Brain microvascular endothelial cell (primary cell): ENCODE measurements at places on chromosomes 13 and 19.

DNA sequence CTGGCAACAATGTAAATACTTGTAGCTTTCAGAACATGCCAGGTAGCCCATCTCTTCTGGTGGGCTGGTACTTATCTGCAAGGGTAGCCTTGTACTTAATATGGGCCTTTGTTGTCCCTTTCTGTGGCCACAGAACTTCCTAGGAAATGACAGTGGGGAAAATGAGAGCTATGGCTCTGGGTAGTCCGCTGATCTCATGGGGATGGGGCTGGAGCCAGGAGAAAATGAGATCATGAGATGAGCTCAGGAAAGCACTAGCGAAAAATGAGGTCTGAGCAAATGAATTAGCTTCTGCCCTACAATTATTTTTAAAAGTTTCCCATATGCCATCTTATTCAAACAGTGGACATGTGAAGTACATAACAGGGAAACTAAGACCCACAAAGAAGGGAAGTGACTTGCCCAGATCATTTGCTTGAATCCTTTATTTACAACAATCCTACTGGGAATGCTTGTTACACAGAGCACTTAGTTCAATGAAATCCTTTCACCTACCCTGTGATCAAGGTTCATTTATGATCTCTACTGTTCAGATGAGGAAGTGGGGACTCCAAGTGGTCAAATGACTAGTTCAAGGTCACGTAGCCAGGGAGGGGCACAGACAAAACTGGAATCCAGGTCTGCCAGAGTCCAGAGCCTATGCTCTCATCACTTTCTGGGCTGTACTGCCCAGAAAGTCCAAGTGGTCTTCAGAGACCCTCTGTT, 87.1 kb downstream of the PTPRS start:
- DNase-seq, result peak; percentile 9

GRCh38 chr13:74133657-74134201, 475 bp downstream of the KLF12 start:
- DNase-seq, result peak; percentile 94

DNA sequence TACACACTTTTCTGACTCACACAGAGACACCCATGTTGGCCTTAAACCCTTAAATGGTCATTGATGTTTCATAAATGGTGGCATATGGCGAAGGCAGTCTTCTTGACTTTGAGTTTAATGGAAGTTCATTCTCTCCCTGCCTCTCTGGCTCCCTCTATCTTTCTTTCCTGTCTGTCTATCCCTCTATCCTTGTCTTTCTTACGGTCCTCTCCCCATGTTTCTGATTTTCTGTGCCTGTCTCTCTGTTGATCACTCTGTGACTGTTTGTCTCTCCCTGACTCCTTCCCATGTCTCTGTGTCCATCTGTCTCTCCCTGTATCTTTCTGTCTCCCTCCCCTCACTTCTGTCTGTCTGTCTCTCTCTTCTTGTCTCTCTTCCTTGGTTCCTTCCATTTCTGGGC, 43.2 kb upstream of the SHKBP1 start:
- no peak for DNase-seq

GRCh38 chr13:20997301-20998161, 63.9 kb downstream of the LATS2 start:
- peak; percentile 83 for DNase-seq

DNA sequence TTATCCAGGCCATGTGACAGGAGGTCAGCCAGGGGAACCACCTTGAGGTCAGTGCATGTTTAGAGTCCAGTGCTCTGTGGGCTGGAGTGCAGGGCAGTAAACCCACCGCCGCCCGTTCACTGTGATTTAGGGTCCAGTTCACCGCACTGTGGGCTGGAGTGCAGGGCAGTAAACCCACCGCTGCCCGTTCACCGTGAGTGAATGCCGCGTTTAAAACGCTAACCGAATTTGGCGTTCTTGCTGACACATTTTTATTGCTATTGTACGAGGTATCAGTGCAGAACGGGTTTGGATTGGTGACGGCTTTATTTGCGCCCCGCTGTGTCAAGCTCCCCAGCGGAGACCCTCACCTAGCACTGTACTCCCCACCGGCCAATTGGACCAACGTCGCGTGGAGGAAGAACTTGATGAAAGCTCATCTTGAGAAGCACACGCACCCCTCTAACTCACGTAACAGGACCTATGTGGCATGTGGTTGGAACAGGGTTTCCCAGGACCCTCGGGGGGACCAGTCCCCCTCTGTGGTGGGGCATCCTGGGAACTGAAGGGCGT, 27.9 kb downstream of the C13orf46 start:
- no peak for DNase-seq

DNA sequence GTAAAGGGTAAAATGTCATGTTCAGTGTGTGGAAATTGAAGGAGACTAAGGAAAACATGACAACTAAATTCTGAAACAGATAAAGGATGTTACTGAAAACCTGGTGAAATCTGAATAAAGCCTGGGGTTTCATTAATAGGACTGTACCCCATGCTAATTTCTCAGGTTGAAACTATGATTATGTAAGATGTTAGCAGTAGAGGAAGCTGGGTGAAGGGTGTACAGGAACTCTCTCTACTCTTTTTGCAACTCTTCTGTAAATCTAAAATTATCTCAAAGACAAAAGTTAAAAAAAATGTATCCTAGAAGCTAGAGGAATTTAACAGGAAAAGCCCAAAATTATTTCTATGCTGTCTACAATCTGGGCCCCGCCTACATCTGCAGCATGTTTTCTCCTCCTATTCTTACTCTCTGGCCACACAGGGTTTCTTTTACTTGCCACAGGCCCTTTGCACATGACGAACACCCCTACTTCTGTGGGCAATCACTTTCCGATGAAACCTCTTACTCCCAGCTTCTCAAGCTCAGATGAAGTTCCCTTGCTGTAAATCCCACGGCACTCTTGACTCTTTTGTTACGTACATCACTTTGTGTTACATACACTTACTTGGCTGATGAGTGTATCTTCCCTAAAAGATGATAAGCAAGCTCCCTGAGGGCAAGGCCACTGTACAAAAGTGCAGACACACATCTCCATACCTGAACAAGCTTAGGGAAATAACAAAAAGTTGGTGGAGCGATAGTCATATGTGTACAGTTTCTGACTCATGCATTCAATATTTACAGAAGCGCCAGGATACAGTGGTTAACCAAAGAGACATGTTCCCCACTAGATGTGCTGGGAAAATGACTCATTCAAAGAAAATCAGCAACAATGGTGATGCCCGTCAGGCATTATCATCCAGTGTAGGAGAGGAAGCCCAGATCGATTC, 32.6 kb downstream of the RUBCNL start:
- DNase-seq, result peak; percentile 95

- no peak for DNase-seq
Observed at GRCh38 chr19:14979476-14980255, at the start of gene SLC1A6. SLC1A6 (minus strand) TSS chr19:14979864; CDS start chr19:14972910, 6,954 bp downstream.

GRCh38 chr19:54352546-54352945, 12.2 kb downstream of the LAIR1 start:
- DNase-seq, result no peak

DNA sequence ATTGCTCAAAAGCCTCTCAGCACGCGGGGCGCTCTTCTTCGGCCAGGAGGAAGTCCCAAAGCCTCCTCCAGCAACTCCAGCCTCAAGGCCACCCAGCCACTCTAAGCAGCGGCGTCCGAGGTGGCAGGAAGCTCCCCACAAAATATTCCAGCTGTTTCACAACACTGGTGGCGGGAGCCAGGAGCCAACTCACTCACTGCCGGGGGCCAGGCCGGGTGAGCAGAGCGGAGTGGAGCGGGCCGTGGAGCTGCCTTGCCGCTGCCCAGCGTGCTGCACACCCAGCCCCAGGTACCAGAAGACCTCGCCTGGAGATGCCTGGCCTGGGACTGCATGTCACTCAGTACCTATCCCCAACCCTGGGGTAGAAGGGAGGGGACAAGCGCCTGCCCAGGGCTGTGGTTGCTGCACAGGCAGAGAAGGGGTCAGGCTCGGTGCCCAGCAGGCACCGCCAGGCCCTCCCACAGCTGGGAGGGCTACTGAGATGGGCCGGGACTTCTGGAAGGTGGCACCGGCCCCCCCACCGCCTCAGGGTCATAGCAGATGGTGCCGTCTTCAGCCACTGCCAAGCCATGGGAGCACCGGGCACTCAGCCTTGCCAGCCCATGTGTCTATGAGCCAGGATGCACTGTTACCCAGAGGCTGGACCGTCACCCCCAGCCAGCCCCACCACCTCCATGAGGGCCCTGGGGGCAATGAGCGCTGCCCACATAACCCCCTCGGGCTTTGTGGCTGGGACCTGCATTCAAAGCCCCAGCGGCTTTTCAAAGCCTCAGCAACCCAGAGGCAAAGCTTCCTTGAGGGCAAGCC, 59.2 kb downstream of the MLLT1 start:
- DNase-seq, result no peak

- no peak for DNase-seq
Observed at GRCh38 chr13:25330541-25330940, 29.1 kb downstream of the NUP58 start.

DNA sequence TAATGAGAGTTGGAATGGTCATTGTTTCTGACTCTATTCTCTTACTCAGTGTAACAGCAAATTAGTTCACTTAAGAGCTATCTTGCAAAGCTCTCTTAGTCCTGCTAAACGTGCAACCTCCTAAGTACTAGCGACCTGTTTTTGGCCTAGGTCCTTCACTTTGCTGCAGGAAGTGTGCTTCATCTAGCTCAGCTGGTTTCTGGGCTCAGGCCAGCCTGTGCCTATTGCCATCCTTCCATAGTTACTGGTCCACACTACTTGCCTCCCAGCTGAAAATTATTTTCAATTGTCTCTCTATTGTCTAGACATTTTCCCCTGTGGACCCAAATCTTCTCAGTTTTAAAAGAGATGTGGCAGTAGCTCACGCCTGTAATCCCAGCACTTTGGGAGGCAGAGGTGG, 561.3 kb downstream of the FGF9 start:
- no peak for DNase-seq

- no peak for DNase-seq
Observed at GRCh38 chr19:47433121-47433520, 13.8 kb upstream of the MEIS3 start.

- DNase-seq, result no peak
Observed at GRCh38 chr19:38952395-38953165, 21.8 kb downstream of the MRPS12 start.

DNA sequence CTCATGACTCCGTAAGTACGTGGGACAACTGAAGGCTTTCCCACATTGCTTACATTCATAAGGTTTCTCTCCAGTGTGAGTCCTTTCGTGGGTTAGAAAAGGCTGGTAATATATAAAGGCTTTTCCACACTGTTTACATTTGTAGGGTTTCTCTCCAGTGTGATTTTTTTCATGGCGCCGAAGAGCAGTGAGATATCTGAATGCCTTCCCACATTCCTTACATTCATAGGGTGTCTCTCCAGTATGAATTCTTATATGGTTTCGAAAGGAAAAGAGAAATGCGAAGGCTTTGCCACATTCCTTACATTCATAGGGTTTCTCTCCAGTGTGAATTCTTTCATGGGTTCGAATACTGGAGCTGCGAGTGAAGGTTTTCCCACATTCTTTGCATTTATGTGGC, 29.5 kb downstream of the ZNF490 start:
- DNase-seq, result no peak

GRCh38 chr13:73482556-73482955, 423.8 kb downstream of the KLF5 start:
- DNase-seq, result no peak

- DNase-seq, result no peak
Observed at GRCh38 chr19:37966662-37967231, 59.7 kb downstream of the SIPA1L3 start.

DNA sequence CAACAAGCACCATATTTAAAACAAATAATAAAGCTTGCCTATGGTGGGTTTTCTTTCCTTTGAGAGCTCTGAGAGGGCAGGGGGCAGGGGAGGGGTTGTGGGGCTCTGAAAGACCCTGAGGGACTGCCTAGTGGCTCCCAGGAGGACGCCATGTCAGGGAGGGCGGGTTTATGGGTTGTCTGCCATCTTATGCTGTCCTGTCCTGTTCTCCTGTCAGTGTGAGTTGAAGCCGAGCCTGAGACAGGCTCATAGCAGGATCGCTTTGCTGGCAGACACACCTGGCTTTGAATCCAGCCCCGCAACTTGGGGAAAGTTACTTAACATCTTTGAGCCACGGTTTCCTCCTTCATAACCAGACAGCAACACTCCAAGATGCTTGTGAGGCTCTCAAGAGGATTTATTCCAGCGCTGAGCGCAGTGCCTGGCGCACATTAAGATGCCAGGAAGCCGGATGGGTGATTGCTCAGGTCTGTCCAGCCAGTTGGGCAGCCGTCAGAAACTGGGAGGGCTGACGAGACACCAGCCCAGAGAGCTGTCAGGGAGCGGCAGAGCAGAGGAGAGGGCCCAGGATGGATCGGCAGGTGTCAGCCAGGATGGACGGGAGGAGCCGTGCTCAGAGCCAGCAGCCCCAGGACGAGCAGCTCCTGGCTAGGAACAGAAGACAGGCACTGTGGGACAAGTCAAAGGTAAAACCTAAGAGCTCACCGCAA, 36.8 kb upstream of the C1QTNF9 start:
- DNase-seq, result no peak

- DNase-seq, result no peak
Observed at GRCh38 chr13:23323946-23324709, 109.4 kb downstream of the SACS start.

- peak; percentile 38 for DNase-seq
Observed at GRCh38 chr13:19959141-19959830, 759 bp downstream of the ZMYM2 start.

- DNase-seq, result no peak
Observed at GRCh38 chr19:4406626-4407025, 4.2 kb downstream of the CHAF1A start.

DNA sequence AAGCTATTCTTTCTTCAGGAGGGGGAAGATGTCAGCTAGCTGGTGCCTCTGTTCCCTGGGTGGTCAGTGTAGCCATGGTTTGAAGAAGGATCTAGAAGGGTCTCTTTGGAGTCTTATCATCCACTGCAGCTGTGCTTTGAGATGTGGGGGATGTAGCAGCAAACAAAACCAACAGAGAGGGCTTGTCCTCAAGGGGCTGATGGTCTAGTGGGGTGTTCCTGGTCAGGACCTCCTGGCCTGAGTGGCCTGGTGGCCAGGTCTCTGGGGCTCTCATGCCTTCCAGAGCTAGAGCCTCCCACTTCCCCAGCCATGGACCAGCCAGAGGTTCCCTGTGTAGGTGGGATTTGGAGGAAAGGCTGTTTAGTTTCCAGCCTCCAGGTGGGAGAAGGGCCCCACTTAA, 40.3 kb downstream of the LYL1 start:
- DNase-seq, result no peak

GRCh38 chr13:112616586-112617362, 28.8 kb upstream of the TUBGCP3 start:
- DNase-seq, result peak; percentile 18

DNA sequence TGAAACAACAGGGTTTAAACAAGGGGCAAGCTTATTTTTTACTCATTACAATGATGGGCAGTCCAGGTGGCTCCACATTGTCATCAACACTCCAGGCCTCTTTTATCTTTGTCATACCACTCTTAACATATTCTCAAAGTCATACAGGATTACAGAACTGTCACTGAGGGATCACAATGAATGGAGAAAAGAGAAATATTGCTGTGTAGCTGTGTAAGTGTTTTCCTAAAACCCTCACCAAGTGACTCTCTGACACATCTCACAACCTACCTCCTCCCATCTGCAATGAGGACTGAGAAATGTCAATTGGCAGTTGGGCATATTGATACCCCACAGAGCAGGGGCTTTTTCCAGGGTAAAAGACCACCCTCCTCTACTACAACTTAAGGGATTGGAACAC, 562.1 kb downstream of the TBC1D4 start:
- no peak for DNase-seq
